ENCODE measurements at places on chromosomes 4 and X.
A peak's percentile ranks its signal among the peaks of the same experiment; 100 is the strongest.

- peaks cover 8% of the 10 kb centered on the region for H3K4me1 ChIP-seq
- H3K4me3 ChIP-seq = no peak overlapping the region
- H3K36me3 ChIP-seq = no peaks in the 10 kb centered on the region
- no peak for DNase-seq
- H3K27me3 ChIP-seq = no peaks in the 10 kb centered on the region
These were observed 6.6 kb upstream of the GRPEL1 start for GRCh38 chr4:7074426-7074825.

GRCh38 chrX:50889582-50889981 lies 21.0 kb upstream of the BMP15 start:
- no peak for DNase-seq
- no peaks in the 10 kb centered on the region for H3K4me1 ChIP-seq
- H3K27ac ChIP-seq = no peak overlapping the region
- H3K4me3 ChIP-seq = no peak overlapping the region

- H3K4me3 ChIP-seq = no peak overlapping the region
- DNase-seq = no peak
- no peak overlapping the region for H3K27ac ChIP-seq
These were observed 94.1 kb upstream of the WDR17 start for GRCh38 chr4:175971388-175972179.

DNA sequence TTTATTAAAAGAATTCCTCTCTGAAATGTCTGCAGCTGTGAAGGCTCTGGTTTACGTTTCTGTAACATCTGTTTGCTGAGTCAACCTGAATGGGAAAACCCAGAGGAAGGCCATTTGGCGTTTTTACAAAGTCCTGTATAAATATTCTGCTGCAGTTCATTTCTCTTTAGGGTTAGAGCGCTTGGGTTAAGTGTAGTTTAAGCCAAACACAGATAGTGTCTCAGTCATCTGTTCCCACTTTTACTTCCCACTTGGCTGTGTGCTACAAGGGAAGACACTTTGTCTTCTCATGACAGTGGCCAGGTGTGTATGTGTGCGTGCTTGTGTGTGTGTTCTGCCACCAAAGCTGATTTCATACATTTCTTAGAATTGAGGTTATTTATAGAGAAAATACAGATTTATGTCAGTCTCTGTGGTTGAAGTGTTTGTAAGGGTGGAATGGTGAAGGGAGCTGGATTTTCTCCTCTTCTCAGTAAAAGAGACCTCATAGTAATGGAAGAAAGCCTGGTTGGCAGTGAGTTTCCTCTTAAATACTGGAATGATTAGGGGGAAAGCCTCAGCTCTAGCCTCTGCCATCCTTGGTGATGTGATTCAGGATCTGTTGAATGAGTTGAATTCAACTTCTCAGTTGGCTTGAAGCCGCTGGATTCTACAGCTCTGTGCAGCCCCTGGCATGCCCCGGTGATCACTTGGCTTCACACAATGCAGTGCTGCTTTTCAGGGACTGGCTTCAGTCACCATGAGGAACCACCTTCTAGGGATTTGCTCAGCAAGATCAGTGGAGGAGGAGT lies 50.6 kb downstream of the JADE1 start:
- H3K36me3 ChIP-seq = peaks cover 90% of the 10 kb centered on the region
- no peak overlapping the region for H3K4me3 ChIP-seq
- no peaks in the 10 kb centered on the region for H3K27me3 ChIP-seq
- DNase-seq = no peak

DNA sequence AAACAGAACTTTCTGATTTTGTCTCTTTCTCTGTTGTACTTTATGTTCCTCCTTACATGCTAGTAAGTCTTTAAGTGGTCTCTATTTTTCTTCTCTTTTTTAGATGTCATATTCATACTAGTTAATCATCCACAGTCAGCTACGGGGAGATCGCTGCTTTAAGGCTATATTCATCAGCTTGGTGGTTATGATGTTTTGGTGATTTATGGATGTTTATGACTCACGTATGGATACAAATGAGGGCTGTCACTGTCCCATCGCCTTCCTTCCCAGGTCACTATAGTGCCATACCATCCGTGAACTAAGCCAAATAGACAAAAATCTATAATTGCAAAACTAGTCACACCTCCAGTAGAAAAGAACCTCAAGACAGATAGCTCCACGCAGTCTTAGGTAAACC lies 296.8 kb upstream of the AADAT start:
- no peak for DNase-seq
- no peak overlapping the region for H3K27ac ChIP-seq
- H3K27me3 ChIP-seq = no peaks in the 10 kb centered on the region
- no peaks in the 10 kb centered on the region for H3K36me3 ChIP-seq
- no peaks in the 10 kb centered on the region for H3K4me1 ChIP-seq
- H3K4me3 ChIP-seq = no peak overlapping the region

DNA sequence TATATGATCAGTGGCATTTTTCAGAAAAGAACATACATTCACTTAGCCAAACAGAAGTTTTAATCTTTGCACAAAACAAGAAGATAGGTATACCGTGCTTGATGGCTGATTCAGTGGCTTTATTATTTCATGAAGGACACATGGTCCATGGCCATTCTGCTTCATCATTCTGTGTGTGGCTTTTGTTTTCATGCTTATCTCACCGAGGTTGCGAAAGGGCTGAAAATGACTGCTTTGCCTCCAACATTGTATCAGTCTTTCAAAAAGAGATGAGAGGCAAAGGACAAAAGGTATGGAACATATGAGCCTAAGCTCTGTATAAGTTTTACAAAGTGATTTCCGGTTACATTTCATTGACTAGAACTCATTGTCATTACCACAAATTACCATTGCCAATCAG lies 541.1 kb downstream of the RAB28 start:
- H3K4me1 ChIP-seq = no peaks in the 10 kb centered on the region
- H3K27me3 ChIP-seq = no peaks in the 10 kb centered on the region
- no peak for DNase-seq

- H3K27ac ChIP-seq = no peak overlapping the region
- no peak for DNase-seq
- H3K36me3 ChIP-seq = no peaks in the 10 kb centered on the region
- H3K4me1 ChIP-seq = peaks cover 30% of the 10 kb centered on the region
- no peaks in the 10 kb centered on the region for H3K27me3 ChIP-seq
These were observed 23.6 kb upstream of the GJB1 start for GRCh38 chrX:71199252-71200008.

DNA sequence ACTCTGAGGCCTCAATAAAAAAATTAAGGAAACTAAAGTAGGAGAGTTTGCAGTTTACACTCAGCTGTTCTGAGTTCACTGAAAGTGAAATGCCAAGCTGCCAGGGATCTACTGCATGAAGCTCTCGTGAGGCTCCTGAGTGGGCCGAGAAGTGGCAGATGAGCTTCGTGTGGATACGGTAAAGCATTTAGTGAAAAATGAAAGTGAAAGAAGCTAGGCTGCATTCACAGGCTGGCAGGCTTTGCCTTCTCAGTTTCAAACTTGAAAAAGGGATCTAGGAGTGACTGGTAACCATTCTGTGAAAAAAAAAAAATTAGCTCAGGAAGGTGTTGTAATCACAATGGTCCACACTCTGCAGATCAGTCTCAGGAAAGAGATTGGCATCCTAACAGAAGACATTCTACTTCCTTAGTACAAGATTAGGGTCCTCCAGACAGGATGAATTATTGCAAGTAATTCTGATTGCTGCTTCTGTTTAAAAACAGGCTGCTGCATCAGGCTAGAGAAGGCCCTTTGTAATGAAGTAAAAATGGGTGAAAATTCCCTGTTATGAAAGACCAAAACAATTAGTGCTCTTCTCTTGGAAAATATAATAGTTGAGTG lies 679.9 kb downstream of the RPA4 start:
- no peaks in the 10 kb centered on the region for H3K4me1 ChIP-seq
- peak overlapping the region; percentile 93 for H3K27ac ChIP-seq
- H3K4me3 ChIP-seq = peak overlapping the region; percentile 87
- no peaks in the 10 kb centered on the region for H3K36me3 ChIP-seq

Measured in naive thymus-derived CD8-positive, alpha-beta T cell (primary cell).